ENCODE measurements at places on chromosomes 7 and 10.
A peak's percentile ranks its signal among the peaks of the same experiment; 100 is the strongest.

GRCh38 chr10:128820663-128821062 is 646.4 kb upstream of the MGMT start:
- ATAC-seq: no peak

DNA sequence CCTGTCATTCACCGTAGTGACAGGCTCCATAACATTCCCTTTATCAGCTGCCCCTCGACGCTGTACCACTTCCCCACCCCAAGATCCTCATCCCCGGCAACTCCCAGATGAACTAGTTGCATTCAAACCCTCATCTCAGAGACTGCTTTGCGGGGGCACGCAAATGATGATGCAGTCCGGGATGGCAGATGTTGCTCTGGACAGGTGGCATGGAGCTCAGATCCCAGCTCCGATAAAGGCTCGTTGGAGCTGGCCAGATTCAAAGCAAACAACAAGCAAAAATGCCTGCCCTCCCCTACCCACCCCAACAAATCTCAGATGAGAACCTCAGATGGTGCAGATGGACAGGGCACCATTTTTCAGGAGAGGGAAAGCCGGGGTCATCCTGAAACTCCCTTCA is 46.7 kb downstream of the CARD11 start:
- no peak for ATAC-seq

GRCh38 chr7:83547526-83547925 is 101.4 kb downstream of the SEMA3E start:
- ATAC-seq: no peak

DNA sequence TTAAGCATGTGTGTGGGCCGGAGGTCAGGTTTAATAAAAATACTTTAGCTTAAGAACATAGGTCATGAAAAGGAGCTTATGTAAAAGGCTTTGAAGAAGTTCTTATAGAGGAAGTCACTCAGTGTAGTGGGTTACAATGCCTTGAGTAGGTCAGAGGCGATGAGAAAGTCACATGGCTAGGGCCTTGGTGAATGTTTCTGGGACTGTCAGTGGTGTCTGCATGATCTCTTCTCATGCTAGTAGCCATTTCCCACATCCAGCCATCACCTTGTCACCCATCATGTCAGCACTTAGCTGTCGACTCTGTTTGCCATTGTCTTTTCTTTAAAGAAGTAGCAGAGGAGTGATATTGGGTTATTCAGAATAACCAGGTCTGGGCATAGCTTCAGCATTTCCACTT is 236.6 kb downstream of the CDK14 start:
- ATAC-seq: no peak

GRCh38 chr10:75589895-75590654 is 158.7 kb downstream of the LRMDA start:
- no peak for ATAC-seq

GRCh38 chr7:25726170-25726780 is 425.7 kb upstream of the NFE2L3 start:
- ATAC-seq: no peak

GRCh38 chr7:159064121-159064815 is 80.4 kb downstream of the VIPR2 start:
- no peak for ATAC-seq

DNA sequence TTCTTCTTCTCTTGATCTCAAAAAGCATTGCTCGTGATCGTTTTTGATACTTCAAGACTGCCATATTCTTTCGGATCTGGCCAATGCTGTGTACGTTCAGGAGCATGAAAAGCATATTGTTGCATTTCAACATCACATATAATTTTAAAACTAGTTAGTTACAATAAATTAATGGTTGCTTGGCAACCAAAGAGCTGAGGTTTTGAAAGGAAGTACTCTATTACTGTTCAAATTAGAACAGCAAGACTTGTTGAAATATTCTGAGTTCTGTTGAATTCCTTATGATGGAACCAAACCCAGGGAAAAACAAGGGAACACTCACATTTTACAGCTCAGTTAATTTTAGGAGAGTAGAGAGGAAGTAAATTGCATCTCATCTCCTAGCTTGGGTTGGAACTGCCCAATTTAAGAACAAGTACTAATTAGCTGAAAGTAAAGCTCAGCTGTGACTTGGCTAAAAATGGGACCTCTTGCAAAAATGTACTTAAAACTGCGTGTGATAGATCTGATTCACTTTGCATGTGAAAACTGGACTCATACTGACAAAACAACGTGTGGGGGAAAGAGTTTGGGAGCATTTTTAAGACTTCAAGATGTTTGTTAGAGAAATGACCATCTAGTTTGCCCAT is 21.2 kb downstream of the OR9A2 start:
- no peak for ATAC-seq

GRCh38 chr10:70306886-70307520 is 23.2 kb upstream of the NPFFR1 start:
- no peak for ATAC-seq

GRCh38 chr10:113335592-113335991 is 217.3 kb upstream of the HABP2 start:
- no peak for ATAC-seq

- peak; percentile 79 for ATAC-seq
These were observed 16.1 kb downstream of the LANCL2 start for GRCh38 chr7:55381189-55381588.

DNA sequence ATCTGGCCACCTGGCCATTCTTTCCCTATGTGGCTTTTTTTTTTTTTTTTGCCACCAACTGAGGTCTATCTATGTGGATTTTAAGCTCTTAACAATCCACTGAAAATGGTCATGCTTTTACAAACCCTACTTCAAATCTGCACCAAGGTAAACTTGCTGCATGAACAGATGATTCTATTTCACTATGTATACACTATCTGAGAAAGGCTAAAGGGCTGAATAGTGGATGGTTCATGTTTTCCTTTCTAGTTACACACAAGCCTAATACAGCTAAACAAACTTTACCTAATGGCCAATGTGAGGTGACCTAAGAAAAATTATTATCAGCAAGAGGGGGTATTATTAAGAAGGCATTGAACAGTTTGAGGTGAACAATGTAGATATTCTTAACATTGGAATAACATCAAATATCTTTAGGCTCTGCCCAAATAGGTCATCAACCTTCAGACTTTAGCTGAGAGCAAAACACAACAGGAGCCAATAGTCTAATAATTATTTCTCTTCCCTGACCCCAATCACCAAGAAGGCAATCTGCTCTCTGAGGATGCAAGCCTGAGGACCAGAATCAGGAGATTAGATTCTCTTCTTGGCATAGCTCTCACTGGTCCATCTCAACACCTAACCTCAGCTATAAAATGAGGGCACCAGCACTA is 160.1 kb downstream of the CPEB3 start:
- ATAC-seq: no peak

DNA sequence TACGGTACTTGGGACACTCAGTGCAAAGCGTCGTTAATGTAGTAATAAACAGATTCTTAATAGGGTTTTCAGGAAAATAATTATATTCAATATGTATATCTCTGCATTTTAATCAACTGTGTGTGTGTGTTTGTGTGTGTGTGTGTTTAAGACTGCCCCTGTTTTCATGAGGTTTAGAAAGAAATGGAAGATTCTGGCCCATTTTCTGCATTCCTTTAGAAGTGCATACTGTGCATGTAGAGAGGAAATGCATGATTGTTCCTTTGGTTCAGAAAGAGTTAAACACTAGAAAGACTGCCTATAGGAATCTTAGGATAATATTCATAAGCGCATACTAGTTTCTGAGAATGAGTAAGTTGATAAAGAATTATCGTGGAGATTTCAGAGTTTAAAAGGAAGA is 975 bp downstream of the CNTNAP2 start:
- ATAC-seq: no peak

DNA sequence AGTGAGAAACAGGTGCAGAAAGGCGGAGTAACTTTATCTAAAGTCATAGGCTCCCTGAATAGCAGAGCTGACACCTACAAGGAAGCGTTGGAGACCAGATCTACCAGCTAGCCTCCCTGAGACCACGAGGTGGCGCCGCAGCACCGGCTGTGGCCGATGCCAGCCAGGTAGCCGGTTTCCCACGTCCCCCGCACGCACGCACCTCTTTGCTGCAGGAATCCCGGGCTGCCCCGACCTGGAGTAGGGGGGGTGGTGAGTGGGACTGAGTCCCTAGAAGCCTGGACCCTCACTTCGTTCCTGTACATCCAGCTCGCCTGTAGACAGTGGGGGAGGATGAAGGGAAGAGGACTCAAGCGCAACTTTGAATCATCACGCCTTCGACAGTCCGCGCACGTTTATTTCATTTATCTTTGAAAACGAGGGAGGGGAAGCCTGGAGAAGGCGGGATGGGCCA is 3.7 kb downstream of the ELOVL3 start:
- ATAC-seq: peak; percentile 55

GRCh38 chr7:108528183-108528712 is 2.3 kb upstream of the PNPLA8 start:
- ATAC-seq: no peak

- ATAC-seq: no peak
These were observed 126.0 kb downstream of the PARD3 start for GRCh38 chr10:34689053-34689452.

DNA sequence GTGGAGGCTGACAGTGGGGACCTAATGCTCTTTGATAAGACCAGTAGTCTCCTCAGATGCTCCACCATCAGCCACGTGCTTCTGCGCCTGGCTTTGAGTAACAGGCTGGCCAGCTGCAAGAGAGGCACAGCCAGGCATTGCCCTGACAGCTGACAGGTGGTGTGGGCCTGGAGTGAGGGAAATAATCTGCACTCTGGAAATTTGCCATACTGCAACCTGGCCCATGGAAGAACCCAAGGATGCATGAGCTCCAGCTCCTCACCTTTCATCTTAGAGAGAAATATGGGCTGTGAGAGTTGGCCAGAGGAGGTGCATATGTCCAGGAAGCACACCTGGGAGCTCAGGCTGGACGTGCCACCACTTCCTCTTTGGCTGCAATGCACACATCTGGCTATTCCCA is 118.9 kb downstream of the PLXDC2 start:
- ATAC-seq: no peak

- ATAC-seq: peak; percentile 89
These were observed 23.2 kb downstream of the CREB3L2 start for GRCh38 chr7:137978464-137979237.

GRCh38 chr10:114286921-114287320 is 47.9 kb downstream of the VWA2 start:
- no peak for ATAC-seq

All from motor neuron (in vitro differentiated cells).